ENCODE measurements at places on chromosomes 4 and X.

- no peak for DNase-seq
Observed at GRCh38 chrX:13485167-13485566, 84.2 kb upstream of the EGFL6 start.

DNA sequence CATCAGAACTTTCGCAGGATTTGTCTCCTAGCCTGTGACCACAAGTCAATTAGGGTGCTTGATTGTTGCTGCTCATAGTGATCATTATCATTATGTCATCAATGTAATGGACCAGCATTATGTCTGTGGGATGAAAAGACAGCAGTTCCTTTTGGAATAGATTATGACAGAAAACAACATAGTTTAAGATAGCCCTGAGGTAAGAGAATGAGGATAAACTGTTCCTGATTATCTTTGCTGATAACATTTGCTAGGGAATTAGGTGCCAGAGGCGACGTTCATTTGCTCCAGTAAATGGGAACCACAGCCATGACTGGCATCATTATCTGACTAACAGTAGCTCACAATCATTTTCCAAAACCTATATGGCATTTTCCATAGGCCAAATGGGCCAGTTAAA, 12.7 kb upstream of the THOC2 start:
- DNase-seq: no peak

DNA sequence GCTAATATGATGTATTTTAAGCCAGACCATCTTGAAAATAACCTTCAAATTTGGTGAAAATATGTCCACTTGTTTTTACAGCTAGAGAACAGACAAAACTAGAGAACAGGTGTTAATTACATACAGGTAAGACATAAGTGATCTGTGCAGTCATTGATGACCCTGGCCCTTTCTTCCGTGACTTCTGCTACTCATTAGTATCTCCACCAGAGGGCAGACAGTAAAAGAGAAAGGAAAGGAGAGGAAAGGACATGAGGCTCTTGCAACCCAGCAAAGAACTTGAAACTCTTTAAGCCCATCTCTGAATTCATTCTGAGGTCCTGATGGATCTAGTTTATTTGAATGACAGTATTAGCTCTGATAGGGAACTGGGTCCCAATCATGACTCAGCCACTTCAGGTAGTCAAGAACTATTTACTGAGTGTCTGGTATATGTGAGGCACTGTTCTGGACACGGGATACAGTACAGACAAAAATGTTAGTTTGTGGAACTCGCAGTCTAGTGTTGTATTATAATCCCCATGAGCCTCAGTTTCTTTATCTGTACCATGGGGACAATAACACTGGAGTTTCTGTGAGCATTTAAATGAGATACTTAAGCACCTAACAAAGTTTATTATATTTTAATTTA, 121.0 kb upstream of the TEX13D start:
- peak; percentile 42 for DNase-seq

DNA sequence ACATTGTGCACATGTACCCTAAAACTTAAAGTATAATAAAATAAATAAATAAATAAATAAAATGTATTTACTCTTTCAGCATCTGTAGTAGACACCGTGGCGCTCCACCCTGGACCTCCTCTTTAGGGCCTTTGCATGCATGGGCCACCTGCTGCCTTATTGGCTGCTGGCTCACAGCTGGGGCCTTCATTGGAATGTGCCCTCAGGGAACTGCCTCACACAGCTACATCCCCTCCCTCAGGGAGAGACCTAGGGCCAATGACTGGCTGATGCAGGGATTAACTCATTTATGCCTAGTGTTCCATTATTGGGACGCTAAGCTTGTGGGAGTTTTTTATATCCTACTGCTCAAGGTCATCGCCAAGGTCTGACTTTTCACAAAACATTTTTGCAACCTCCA, 302.9 kb upstream of the FTHL17 start:
- no peak for DNase-seq

DNA sequence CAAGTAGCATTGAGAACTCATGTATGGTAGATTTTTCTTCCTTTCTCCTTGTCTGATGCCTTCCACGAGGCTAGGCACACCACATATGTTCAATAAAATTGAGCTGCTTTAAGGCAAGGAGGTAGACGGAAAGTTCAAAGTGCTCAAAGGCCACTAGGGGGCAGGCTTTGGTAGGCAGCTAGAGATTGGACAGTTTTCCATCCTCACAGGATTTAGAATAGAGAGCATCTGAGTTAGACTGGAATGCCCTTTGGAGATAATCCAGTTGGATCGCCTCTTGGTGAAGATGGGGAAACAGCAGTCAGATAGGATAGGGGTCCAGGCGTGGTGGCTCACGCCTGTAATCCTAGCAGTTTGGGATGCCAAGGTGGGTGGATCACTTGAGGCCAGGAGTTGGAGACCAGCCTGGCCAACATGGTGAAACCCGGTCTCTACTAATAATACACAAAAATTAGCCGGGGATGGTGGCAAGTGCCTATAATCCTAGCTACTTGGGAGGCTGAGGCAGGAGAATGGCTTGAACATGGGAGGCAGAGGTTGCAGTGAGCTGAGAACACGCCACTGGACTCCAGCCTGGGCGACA, 30.4 kb downstream of the ELF4 start:
- DNase-seq: peak; percentile 33

- DNase-seq: no peak
Observed at GRCh38 chrX:65608026-65608425, 59.4 kb upstream of the MSN start.

Measured in NCI-H526 treated with DMSO at 0.1 percent for 48 hours (cell line).